ENCODE measurements at places on chromosomes 3 and 15.

GRCh38 chr3:31345581-31345980, 187.1 kb upstream of the STT3B start:
- DNase-seq, result no peak

DNA sequence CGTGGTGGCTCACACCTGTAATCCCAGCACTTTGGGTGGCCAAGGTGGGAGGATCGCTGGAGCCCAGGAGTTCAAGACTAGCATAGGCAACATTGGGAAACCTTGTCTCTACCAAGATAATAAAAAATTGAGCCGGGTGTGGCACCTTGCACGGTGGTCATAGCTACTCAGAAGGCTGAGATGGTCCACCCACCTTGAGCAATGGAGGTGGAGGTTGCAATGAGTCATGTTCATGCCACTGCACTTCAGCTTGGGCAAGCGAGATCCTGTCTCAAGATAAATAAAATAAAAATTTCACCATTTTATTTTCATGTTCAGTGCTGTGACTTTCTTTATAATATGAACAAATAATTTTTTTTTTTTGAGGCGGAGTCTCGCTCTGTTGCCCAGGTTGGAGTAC, 12.5 kb downstream of the MAPK6 start:
- DNase-seq, result no peak

GRCh38 chr3:13252207-13252606, 167.9 kb downstream of the NUP210 start:
- no peak for DNase-seq

DNA sequence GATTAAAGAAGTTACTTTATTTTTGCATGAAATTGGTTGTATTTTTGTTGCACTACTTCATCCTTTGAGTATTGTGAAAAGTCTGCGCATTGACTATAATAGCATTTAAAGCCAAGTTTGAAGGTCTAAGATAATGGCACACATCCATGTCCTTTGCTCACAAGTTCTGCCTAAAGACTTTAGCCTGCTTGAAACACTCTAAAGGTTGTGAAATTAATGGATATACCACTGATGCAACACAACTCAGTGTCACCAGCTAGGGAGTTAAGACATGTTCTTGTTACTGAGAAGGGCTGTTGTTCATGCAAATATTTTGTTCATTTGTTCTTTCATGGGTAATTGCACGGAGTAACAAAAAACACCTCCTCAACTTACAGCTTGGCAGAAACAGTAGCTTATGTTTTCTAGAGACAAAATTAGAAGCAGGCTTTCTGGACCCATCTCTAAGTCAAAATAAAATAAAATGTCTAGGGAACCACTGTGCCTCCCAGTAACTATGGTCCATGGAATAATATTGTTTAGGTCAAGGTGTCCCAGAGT, 83.9 kb downstream of the PPARG start:
- DNase-seq, result no peak

DNA sequence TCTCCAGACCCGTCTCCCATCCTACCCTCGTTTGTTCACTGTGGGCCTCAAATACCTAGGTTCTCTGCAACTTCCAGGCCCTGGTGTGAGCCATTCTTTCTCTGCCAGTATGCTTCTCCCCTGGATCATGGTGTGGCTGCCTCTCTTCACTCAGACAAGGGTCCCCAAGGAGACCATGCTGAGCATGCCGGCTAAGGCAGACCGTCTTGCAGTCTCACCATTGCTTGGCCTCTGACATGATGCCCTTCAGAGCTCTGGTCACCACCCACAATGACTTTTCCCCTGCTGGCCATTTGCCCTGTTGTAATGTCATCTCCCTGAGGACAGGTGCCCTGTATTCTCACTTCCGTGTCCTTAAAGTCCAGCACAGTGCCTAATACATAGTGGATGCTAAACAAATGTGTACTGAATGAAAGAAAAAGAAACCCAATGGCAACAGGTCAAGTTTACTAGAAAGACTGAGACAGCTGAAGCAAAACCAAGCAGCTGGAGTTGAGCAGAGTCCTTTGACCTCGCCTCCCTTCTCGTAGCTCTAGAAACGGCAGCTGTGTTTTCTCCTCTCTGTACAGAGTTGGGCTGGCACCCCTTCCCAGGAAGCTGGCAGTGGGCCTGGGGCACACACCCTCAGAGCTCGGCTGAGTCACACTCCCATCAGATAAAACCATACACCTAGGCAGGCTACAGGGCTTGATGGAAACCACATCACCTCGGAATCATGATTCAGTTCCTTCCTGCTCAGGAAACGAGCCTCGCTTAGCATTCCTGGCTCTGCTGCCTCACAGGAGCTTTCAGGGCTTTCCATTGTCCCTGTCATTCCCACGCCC, 8.6 kb downstream of the TLR9 start:
- peak; percentile 94 for DNase-seq

- no peak for DNase-seq
Measured at GRCh38 chr15:91040856-91041255, 18.5 kb upstream of the VPS33B start.

GRCh38 chr3:52533623-52534280, at the start of gene NT5DC2:
TSS of gene NT5DC2 (minus strand) at chr3:52533857. CDS start at chr3:52533737, 120 bp downstream.
- no peak for DNase-seq

- DNase-seq, result no peak
Measured at GRCh38 chr15:76987896-76988860, 6.7 kb upstream of the PSTPIP1 start.

GRCh38 chr15:39354189-39354588, 226.7 kb upstream of the THBS1 start:
- no peak for DNase-seq

- DNase-seq, result no peak
Measured at GRCh38 chr15:88664151-88664778, 25.4 kb downstream of the ISG20 start.

DNA sequence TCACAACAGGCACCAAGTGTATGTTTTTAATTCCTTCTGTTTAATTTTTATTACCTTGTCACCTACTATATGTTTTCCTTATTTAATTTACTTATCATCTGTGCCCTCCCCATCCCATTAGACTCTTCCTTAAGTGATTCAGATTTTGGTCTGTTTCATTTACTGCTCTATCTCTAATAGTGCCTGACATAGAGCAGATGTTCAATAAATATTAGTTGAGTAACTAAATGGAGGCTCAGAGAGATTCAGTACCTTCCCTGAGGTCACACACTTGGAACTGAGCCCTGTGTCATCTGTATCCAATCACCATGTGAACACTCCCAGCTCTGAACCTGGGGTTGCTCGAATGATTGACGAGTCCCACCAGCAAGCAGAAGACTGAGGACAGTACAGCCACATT, 318.1 kb upstream of the WNT5A start:
- no peak for DNase-seq

GRCh38 chr15:71329041-71329440, 213.8 kb downstream of the THSD4 start:
- no peak for DNase-seq

DNA sequence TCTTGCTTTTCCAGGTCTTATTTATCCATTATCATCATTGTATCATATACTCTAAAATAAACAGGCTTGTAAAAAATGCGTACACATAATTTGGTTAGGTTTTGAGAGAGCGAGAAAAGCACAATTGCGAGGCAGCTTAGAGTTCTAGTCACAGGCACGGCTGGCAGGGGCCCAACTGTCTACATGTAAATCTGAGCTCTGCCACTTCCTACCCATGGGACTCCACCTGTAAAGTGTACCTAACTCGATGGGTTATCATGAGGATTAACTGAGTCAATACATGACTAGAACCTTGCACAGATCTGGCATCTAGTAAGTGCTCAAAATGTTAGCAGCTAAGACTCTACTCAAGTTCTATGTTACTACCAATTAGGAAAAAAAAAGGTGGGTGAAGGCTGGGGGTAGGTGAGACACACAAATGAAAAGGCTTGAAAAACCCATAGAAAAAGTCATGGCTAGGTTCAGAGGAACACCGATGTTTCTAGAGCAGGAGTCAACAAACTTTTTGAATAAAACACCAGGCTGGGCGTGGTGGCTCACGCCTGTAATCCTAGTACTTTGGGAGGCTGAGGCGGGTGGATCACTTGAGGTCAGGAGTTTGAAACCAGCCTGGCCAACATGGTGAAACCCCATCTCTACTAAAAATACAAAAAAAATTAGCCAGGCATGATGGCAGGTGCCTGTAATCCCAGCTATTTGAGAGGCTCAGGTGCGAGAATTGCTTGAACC, 36.2 kb downstream of the GLB1 start:
- no peak for DNase-seq

DNA sequence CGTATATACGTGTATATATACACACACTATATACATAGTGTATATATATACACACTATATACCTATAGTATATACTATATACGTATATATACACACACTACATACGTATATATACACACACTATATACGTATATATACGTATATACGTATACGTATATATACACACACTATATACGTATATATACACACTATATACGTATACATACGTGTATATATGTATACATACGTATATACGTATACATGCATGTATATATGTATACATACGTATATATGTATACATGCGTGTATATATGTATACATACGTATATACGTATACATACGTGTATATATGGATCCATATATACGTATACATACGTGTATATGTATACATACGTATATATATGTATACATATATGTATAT, 9.4 kb downstream of the HACL1 start:
- no peak for DNase-seq

DNA sequence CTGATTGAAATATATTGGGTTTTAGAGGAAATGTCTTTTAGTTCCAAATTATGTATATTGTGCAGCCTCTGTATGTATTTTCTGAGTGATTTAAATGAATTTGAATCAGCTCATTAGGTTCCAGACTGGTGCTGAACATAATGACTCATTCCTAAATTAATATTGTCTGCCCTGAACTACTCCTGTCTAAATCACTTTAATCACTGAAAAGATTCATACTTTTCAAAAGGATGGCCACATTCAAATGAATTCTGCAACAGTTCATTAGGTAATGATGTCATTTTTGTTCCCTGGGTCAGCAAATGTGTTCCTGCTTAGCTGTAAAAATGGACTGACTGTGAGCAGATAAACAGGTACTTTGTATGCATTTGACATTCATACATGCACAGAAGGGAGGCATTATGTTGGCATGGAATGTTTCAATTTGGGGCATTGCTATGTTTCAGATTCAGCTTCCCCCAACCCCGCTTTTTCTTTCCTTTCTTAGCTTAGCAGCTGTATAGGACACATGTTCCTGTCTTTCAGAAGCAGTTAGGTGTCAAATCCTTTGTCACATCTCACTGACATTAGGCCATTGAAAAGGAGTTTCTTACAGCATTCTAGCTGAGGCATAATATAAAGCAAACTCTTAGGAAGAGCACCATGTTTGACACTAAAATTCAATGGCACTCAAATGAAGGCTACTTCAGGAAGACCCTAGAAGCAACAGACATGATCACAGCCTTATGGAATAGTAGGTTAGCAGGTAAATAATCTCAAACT, 318.5 kb upstream of the ARPP21 start:
- no peak for DNase-seq

GRCh38 chr15:48537271-48538113, 108.0 kb downstream of the FBN1 start:
- no peak for DNase-seq

GRCh38 chr15:52673734-52674133, 5.5 kb downstream of the ATOSA start:
- DNase-seq, result no peak

DNA sequence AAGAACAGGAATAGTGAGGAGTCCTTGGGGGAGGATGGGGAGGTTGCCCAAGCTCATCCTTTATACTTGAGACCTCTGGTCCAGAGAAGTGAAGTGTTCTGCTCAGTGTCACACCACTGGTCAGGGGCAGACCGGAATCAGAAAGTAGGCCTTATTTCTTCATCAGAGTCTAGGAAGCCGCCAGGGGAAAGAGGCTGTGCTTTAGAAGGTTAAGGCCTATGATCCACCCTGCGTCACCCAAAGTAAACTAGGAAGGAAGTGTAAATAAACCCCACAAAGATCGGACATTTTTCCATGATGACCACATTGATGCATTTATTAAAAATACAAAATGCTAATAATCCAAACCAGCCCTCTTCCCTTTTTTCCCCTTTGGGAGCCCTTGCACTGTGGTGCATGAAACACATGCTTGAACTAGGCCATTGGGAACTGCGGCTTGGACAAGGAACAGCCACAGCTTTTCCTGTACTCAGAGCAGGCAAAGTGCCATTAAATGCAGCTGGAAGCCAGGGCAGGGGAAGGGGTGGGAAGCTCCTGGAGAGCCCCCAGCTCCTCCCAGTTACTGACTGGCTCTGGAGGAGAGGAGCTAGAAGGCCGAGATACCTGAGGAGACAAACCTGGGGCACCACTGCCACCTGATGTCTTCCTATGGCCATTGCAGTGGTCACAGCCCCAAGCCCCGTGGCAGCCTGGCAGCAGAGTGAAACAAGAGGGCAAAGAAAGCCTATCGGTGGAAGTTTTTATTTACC, 37.0 kb downstream of the CDC25A start:
- peak; percentile 72 for DNase-seq

DNA sequence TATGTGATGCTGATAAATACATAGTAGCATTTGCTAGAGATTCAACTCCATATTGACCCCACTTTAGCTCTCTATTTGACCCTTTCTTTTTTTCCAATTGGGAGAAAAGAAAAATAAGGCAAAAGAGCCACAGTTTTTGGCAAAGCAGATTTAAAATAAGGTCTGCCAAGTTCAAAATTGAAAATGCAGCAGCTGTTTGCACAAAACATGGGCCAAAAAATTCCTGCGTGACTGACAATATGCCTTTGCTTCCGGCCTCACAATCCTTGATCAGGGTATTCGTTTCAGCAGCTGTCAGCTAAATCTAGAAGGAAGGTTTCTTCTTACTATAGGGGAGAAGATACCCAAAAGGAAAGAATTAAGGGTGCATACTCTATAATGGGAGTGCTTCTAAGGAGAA, 563.5 kb upstream of the CCDC54 start:
- no peak for DNase-seq

DNA sequence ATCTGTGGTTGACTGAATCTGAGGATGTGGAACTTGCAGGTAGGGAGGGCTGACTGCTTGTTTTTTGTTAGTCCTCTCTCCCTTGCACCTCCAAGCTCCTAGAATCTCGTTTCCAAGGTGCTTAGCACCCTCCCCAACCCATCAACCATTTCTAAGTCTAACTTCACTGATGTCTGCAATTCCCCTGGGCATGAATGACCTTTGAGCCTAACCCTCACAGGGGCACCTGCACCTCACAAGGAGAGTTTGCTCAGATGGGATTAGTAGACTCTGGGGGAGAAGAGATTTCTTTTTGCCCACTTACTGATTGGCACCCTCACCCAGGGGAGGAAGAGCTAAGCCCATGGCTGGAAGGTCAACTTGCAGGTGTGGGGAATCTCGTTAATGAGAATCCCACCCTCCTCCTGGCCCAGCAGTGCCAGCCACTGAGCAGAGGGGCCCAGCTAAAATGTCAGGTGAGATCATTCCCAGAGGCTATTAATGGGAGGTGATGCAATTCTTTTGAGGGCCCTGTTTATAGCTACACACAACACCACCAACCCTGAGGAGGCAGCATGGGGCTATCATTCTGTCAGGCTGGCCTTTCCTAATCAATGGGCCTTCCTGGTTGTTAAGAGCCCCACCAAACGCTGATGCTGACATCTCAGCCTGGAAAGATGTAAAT, 81.6 kb upstream of the HERC1 start:
- DNase-seq, result no peak

GRCh38 chr3:63096248-63097058, 181.7 kb upstream of the SYNPR start:
- no peak for DNase-seq

All from glomerular endothelial cell (primary cell).